Astrocyte of the spinal cord (primary cell): ENCODE measurements at places on chromosomes 5 and 9.

GRCh38 chr5:172438319-172438668 lies 16.0 kb downstream of the SH3PXD2B start:
- no peak for DNase-seq

DNA sequence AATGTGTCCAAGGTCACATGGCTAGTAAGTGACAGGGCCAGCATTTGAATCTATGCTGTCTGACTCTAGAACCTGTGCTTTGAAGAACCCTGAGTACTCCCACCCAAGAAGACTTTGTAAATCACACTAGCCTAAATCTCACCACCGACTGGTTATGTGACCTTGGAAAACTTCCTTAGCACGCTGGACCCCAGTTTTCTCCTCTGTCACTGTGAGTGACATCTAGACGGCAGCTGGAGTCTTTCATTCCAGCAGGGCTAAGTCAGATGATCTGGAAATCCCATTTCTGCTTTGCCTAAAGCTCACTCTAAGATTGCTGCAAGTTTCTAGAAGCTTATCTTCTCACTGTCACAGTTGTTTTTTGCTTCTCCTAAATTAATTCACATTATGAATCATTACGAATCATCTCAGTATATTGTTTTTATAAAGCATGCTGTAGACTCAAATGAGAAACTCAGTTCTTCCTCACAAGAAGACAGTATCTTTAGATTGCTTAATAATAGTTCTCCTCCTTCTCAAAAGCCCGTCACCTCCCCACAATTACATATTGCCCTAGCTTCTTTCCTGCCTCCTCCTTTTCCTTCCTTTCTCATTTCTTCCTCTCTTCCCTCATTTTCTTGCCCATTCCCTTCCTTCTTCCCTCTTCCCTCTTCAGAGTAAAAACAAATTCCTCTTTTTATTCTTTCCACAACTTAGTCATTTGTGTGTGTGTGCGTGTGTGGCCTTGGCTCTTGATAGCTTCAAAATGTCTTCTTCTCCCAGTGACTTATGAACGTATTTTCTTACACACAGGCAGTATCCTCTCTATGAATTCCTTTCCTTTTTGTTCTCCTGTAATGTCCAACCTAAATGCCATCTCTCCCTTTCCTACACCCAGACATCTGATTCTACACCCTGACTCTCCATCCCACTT lies 16.8 kb downstream of the ALDOB start:
- peak; percentile 35 for DNase-seq

DNA sequence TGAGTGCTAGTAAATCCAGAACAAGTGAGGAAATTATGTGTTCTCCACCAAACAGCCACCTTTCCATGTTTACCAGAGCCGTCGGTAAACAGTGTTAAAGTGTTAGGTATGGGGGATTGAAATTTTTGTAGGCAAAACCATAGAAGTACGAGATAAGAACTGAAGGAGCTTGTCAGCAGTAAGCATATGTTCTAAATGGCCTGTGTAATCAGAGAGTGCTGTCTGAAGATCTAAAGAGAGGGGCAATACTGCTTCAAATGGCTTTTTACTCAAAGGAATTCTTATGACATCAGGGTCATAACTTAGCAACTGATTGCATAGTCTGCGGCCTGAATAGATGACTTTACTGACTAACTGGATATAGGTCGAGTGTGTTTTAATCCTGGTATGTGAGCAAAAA lies 13.4 kb upstream of the TEX10 start:
- DNase-seq = no peak

GRCh38 chr9:37503736-37504135 lies 18.0 kb downstream of the POLR1E start:
- no peak for DNase-seq

GRCh38 chr5:169024421-169024820 lies 276.5 kb downstream of the SLIT3 start:
- DNase-seq = no peak

DNA sequence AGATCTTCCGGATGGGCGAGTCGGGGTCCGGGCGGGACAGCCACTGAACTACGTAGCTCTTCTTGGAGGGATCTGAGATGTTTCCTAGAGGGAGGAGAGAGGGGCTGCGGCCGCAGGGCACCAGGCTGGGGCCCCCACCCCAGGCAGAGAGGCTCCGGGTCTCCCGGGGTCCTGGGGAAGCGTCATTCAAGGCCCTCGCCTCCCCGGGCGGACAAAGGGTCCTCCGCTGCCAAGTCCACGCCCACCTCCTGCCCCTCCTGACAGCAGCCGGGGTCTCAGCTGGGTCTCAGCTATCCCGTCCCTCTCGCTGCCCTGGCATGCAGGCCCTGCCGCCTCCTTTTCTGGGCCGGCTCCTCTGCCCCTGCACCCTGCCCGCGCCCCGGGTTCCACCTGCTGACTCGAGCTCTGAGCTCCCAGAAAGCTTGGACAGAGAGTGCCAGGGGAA lies 61.5 kb downstream of the ZNF354C start:
- no peak for DNase-seq

DNA sequence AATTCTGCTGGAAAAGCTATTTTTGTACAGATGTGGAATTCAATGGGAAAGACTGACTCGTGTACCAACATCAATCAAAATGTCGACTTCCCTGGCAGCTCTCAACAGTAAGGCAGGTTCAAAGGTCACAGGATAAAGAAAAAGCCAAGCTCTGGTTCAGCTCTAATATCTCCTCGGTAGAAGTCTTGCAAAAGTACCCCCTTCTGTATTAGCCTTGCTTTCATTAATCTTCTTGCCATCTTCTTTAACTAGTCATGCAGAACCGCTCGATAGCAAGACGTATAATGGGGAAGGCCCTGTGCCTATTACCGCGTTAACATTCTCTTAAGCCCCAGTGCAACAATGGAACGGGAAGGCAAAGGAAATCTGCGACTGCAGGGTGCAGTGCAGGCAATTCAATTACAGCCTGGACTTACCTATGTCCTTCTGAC lies 201.2 kb downstream of the GAPVD1 start:
- no peak for DNase-seq

GRCh38 chr5:83711982-83712601 lies 8.6 kb downstream of the HAPLN1 start:
- DNase-seq = peak; percentile 54

GRCh38 chr9:14097215-14097614 lies 216.7 kb downstream of the NFIB start:
- DNase-seq = peak; percentile 80

DNA sequence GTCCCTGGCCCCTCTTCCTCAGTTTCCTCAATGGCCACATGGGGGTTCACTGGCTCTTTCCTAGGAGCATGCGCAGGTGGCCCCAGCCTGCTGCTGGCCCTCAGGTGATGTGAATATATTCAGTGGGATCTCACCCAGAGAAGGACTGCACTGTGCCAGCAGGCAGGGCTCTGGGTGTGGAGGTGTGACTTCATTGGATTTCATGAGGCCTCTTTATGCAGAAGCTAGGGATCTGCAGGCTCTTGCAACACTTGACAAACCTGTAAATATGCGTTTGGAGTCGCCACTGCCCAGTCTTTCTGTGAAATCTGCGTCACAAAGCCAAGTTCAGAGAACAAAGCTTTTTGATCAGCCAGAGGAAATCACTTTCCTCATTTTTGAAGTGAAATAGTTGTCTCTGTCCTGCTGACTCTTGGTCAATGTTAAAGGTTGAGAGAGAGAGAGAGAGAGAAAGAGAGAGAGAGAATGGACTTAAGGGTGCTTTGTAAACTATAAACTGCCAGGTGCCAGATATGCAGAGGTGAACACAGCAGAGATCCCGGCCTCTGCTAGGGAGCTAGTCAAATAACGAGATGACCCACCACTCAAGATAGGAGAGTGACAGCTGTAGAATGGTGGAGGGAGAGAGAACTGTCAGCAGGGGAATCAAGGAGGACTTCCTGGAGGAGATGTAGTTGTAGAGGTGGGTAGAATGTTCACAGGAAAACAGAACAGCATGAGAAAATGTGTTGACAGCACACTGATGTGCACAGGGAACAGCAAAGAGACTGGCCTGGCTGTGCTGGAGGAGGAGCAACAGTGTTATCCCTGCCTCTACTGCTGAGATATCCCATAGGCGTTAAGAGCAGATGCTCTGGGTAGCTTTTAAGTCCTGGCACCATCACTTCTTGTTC lies 167.0 kb upstream of the ZNF618 start:
- no peak for DNase-seq

DNA sequence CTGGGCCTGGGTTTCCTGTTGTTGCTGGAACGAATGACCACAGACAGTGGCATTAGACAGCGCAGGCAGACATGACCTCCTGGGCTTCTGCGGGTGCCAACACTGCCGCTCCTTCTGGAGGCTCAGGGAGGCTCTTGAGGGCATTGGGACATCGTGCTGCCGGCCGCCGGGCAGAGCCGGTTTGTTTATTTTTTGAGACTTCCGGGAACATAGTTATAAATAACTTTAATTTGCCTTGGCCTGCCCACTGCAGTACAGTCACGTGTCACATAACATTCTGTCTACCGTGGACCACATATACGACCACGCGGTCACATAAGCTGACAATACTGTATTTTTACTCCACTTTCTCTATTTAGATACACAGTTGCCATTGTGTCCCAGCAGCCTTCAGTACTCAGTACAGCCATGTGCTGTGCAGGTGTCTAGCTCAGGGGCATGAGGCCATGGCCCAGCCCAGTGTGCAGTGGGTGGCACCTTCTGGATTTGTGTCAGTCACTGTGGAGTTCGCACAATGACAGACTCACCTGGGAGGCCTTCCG lies 8.2 kb upstream of the TOR4A start:
- no peak for DNase-seq

- DNase-seq = no peak
These were observed 96.6 kb downstream of the BRINP1 start for GRCh38 chr9:119272500-119273211.

GRCh38 chr5:117333011-117333410 lies 758.4 kb upstream of the SEMA6A start:
- DNase-seq = no peak

DNA sequence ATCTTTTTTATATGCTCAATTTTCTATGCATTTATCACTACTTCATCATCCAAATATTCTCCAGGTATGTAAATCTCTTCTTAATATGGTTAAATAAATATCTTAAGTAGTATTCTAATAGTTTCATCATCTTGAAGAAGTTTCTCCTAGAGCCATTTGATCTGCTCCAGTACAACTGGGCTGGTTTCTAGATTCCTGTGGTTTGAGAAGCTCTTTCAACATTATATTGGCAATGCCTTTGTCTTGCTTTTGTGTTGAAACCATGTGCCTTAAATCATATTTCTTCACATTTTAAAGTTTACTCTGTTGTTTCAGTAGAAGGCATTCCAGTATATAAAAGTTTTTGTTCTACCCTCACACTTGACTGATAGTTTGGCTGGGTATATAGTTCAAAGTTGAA lies 27.6 kb downstream of the MBLAC2 start:
- peak; percentile 1 for DNase-seq

- no peak for DNase-seq
These were observed 39.7 kb upstream of the IL7R start for GRCh38 chr5:35816881-35817521.

DNA sequence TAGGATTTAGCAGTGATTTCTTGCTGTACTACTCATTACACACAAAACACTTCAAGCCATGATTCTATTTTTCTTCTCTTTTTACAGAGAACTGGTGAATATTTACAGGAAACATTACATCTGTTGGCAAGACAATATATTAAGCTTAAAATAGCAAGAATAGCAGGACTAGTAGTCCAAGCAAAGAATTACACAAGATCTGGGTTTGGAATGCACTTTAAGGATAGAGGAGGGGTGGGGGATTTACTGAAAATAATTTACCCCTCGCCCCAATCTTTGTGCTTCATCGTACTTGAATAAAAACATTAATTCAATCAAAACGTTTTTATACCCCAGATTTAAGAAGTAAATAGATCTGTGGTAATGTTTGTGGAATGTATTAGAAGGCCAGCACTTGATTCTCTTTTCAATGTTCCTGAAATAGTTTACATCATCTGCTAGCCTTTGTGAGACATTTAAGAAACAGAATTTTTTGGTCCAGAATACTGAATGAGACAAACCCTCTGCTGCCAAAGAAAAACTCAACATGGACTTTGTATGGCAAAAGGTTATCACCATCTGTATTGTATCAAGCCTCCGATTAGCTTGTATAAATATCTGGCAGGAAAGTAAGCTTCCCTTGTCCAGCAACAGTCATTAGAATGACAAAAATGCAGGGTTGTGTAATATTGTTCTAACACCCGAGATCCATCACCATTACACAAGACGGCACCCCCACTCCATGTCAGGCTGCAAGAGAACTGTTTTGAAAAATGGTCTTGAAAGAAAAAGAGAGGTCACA lies 23.8 kb downstream of the SVEP1 start:
- DNase-seq = peak; percentile 57

- DNase-seq = no peak
These were observed 5.1 kb downstream of the B4GALT7 start for GRCh38 chr5:177605078-177605477.

- no peak for DNase-seq
These were observed 106.2 kb downstream of the NSG2 start for GRCh38 chr5:174151599-174152181.

DNA sequence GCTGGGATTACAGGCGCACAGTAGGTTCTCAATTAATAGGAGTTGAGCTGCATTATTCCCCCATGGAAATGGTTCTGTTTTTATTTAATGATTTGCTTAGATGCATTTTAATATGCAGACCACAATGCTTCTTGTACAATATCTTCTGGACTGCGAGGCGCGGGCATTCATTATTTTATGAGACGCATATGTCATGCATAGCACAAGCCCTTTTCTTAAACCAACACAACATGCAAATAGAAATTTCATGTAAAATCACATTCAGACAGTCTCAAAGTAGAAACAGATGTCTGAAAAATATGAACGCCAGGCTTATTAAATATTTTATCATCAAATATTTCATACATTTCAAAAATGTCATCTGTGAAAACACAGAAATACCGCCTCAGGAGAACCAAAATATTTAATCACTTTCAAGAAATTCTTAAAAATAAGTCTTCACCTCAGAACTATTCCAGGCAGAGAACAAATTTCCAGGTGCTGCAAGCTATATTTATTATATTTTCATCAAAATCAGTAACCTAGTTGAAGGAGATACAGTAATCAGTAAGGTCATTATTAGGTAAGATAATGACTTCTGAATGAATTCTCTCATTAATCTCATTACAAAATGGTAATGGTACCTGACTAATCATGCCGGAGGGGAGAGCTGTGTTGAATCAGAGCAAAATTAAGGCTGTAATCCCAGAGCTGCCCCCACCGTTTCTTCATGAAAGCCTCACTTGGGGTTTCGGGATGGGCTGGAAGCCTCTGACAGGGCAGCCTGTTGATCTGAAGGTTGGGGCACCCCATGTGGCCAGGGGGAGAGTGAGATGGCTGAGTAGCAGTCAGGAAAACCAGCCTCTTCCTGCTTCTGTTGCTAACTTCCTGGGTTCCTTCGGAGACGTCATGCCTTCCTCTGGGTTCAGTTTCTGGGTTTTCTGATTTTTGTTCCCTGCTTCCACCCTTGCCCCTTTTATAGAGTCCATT lies 133.9 kb upstream of the ZNF618 start:
- no peak for DNase-seq

DNA sequence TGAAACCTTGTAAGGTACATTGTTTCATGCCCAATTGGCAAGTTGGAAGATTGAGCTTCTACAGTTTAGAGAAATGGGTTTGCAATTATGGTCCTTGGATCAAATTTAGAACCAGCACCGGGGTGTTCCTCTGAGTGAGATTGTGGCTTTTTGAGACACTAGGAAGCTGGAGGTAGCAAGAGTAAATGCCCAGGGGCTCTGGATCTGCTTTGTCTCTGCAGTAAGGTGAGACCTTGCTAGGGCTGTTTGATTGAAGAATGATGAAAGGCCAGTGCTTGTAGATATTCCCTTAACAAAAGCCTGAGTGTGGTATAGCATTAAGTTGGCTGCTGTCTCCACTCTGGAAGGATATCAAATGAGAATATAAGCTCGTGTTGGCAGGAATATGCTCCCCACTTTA lies 36.0 kb downstream of the WWC1 start:
- DNase-seq = no peak
